ENCODE measurements at places on chromosomes 2 and 18.

GRCh38 chr2:15753811-15754702 lies 162.4 kb downstream of the DDX1 start:
- DNase-seq: no peak

- DNase-seq: no peak
Measured at GRCh38 chr2:80303006-80303908, 1.3 kb downstream of the LRRTM1 start.

GRCh38 chr2:102057502-102058292 lies 65.9 kb downstream of the IL1R2 start:
- DNase-seq: no peak

- peak; percentile 70 for DNase-seq
Measured at GRCh38 chr2:65130664-65131175, 814 bp upstream of the RAB1A start.
